ENCODE measurements at places on chromosomes 5 and 9.

DNA sequence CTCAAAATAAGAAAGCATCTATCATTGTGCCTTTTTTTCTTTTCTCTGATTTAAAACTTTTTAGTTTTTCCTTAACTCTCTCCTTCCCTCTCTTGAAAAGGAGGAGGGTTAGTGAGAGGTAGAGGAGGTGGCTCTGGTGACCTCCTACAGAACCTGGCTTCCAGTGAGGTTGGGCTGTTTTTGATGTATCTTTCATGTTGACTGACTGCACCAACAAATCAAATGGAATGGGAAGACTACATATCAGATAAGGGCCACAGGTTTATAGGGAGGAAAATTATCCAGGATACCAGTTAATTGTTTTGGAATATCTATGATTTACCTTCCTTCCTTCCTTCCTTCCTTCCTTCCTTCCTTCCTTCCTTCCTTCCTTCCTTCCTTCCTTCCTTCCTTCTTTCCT, 173.2 kb downstream of the ZSWIM6 start:
- no peak for DNase-seq

DNA sequence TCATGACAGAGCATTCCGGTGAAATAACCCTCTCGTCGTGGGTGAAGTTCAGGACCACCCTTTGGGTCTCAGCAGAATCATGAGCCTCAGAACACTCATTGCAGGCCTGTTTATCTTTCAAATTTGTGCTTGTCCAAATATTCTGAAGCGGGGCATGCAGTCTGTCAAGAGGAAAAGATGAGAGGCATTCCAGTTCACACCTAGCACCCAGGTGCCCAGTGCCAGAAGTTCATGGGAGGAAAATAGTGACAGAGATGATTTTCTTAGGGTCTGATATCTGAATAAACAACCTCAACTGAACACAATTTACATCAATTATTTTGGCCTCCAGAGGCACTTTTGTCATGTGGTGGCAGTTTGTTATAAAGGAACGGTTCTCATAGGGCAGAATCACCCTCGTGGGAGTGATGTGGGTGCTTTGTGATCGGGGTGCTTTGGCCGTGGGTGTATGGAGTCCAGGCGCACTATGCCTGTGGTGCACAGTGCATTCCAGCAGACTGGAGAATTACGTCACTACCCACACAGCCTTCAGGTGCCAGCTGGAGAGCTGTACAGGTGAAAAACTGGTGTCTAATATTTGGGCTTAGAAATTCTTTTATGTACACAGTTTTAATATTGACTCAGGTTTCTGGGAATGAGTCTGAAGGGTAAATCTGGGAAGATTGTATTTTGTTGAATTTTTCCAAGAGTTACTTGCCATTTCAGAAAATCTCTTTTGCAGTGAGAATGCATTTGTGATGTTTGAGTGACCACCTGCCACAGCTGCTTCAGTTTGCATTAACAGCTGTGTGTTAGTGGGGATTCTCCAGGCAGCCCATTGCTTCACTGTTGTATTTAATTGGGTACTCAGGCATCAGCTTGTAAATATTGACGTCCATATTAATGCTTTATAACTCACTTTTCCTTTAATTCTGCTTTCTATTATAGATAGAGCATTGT, 289.3 kb downstream of the FANCC start:
- DNase-seq: no peak

DNA sequence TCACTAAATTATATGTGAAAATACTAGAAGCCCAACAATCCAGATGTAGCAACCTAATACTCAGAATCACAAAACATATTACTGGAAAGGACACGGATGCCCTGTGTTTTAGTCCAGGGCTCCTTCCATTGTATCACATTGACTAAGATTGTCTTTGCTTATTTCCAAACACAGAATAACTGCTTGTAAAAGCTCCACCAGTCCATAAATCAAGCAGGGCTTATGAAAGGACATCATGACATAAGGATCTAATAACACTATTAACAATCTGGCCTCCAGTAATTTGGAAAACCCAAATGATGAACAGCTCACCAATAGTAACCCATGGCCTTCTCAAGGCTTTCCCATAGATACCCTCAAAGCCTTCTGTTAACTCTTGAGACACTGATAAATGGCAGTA, 39.8 kb downstream of the WDR41 start:
- DNase-seq: no peak

GRCh38 chr5:38655691-38656090, 99.2 kb upstream of the LIFR start:
- DNase-seq: no peak

DNA sequence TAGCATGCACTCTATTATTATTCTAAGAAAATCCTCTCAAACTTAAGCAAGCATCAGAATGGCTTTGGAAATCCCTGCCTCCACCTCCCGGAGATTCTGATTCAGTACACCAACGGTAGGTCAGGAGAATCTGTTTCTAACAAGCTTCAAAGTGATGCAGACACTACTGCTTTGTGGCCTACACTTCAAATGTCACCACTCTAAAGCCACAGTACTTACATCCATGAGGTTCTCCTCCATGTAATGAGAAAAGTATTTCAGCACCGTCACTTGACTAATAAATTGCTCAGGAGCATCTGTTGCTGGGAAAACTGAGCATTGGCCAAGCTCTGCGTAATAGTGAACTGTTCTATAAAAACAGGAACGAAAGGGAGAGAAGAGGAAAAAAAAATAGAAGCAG, 4.8 kb downstream of the PLK2 start:
- no peak for DNase-seq

GRCh38 chr5:161745392-161745791, 59.9 kb downstream of the GABRA6 start:
- no peak for DNase-seq

DNA sequence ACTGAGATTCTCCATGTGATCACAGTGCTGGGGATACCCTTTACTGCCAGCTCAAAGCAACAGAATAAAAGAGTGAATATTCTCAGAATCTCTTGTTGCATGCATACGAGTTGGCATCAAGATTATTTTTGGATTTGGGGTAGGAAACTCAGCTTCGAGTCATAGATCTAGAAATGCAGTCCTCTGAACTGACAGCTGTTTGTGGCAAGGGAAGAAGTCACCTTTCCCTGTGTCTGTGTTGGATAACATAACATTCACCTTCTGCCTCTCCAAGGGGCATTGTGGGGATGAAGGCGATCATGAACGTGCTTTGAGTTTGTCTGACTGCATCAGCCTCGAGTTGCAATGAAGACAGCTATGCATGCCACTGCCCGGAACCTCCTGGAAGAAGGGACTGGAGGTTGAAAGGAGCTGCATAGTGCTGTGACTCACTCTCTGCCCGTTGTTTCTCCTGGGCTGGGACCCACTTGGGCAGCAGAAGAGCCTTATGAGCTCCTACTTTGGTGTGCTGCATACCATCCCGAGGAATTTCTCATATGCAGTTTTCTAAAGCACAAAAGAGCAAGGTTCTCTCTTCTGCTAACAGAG, 231.7 kb downstream of the ARHGAP26 start:
- DNase-seq: peak; percentile 44

GRCh38 chr5:74404574-74405508, 235.7 kb downstream of the ENC1 start:
- DNase-seq: no peak

GRCh38 chr5:71456362-71456743, 902 bp downstream of the BDP1 start:
- no peak for DNase-seq

DNA sequence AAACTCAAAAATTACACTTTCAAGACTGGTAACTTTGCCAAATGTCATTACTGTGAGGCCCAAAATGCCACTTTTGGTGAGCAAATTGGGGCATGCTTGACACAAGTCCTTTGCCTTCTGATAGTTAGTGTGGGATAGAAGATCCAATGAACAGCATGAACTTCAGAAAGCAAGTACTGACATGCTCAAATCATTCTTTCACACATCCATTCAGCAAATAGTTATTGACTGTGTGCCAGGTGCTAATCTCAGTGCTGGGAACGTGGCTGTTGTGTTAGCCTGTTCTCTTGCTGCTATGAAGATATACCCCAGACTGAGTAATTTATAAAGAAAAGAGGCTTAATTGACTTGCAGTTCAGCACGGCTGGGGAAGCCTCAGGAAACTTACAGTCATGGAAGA, 247.0 kb downstream of the CHSY3 start:
- DNase-seq: no peak

DNA sequence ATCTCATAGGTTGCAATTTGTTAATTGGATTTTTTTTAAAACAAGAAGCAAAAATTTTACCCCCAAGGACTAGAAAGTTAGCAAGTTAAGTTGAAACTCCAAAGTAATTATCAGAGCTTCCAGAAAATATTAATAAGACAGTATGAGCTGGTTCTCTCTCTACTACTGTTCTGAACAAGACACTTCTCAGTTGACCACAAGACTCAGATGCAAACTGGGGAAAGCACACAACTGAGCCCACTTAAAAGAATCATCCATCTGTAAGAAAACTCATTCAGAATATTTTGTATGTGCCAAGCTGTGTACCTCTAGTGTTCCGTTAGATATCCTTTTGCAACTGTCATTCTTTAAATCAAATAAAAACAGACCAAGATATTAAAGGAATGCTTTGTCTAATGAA, 60.0 kb downstream of the MAP1B start:
- no peak for DNase-seq

- no peak for DNase-seq
Measured at GRCh38 chr5:10017786-10018185, 231.9 kb downstream of the ATPSCKMT start.

GRCh38 chr5:14296533-14297331, 153.6 kb downstream of the TRIO start:
- no peak for DNase-seq

GRCh38 chr9:126582427-126582826, 31.3 kb upstream of the LMX1B start:
- DNase-seq: no peak

DNA sequence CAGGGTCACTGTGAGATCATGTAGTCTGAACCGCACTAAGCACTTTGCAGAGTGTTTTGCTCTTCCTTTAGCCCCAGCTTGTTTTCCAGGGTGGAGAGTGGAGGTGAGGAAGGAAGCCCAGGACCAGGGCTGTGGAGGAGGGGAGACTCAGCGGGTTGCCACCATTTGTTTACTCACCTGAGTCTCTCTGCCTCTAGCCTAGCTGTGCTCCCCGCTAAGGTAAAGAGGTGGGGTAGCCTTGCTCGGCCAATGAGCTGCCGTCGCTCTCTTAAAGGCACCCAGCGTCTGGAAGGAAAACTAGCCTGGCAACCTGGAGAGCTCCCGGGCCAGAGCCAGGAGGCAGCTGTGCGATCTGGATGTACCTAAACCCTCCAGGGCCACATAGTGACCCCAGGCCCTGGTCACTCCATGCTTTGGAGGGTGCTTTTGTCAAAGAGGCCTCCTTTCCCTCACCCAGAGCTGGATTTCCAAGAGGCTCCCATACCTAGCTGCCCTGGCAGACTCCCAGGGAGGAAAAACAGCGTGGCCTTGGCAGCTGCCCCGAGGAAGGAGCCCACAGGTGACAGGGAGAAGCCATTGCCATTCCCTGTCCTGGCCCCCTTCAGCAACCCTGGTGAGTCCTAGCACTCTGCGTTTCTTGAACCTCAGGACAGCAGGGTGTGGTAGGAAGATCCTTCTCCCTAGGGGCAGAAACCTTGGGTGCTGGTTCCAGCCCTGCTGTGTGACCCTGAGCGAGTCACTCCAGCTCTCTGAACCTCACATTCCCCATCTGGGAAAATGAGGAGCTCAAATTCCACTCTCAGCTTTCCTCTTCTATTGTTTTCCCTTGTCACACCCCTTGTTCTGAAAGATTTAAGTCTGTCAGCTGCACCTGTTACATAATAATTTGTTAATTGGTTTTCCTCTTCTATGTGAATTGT, 42.4 kb upstream of the LARP1 start:
- DNase-seq: no peak

- no peak for DNase-seq
Measured at GRCh38 chr5:139038613-139039305, 159.4 kb downstream of the SIL1 start.

GRCh38 chr5:72248410-72248981, 71.5 kb downstream of the MRPS27 start:
- DNase-seq: no peak

DNA sequence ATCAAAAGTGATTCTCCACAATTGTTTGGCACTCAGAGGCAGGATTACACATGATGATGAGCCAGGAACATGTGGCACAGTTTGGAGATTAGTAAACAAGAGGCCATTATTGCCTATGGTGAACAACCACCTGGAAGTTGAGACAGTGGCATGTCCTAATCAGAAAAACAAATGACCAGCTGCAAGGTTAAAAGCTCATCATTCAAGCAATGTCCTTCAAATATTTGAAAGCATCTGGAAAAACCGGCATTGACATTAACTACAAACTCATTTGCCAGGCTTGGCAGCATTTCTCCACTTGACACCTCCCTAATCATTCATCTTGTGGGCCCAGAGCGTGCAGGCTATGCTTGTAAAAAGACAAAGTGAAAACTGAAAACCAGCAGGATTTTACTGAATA, 80.6 kb upstream of the MEGF10 start:
- no peak for DNase-seq

GRCh38 chr5:168404365-168404764, 81.9 kb upstream of the RARS1 start:
- no peak for DNase-seq

- no peak for DNase-seq
Measured at GRCh38 chr5:125199968-125200865, 453.8 kb upstream of the ZNF608 start.

DNA sequence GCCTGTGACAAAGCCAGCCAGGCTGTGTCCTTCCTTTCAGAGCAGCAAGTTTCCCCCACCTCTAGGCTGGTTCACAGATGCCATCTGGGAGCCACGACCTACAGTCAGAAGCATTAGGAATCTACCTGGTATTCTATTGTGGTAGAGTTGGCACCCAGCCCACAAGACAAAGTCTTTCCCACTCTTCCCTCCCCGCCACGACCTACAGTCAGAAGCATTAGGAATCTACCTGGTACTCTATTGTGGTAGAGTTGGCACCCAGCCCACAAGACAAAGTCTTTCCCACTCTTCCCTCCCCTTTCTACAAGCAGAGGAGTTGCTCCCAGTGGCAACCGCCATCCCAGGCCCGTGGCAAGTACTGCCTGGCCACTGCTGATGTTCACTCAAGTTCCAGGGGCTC, 157.8 kb upstream of the TNC start:
- no peak for DNase-seq
